Fibroblast of gingiva (primary cell): ENCODE measurements at places on chromosomes 7 and 10.

DNA sequence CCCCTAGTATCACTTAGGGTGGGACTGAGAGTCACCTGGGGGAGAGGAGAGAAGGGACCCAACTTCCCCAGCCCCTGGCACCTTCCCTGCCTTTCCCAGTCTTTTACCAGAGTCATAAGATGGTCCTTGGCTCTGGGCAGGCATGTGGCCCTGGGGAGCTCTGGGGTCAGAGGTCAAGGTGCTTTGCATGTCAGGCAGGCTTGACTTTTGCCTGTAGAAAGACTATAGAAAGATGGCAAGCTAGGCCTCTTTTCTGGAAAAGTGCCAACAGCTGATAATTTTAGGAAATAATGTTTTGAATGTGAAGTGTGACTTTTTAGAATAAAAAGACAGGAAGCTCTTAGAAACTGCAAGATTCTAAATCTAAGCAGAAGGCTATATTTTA lies 67.5 kb downstream of the MKI67 start:
- DNase-seq, result no peak

GRCh38 chr10:90871279-90871765 lies 452 bp upstream of the RPP30 start:
- peak; percentile 57 for DNase-seq

DNA sequence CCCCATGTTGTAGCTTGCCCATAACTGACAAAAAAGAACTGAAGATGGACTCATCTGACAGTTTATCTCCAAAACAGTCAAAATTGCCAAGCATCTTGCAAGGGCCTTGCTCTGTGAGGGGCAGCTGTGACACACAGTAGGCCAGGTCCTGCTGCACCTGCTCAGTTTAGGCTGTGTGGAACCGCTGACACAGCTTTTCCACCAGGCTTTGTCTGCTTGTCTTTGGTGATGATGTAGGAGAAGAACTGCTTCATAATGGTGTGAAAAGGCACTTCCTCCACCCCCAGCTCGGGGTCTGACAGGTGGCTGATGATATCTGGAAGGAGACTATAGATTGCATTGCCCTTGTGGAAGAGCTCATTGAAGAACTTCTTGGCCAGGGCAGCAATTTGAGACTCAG lies 92.6 kb downstream of the NPSR1 start:
- no peak for DNase-seq

DNA sequence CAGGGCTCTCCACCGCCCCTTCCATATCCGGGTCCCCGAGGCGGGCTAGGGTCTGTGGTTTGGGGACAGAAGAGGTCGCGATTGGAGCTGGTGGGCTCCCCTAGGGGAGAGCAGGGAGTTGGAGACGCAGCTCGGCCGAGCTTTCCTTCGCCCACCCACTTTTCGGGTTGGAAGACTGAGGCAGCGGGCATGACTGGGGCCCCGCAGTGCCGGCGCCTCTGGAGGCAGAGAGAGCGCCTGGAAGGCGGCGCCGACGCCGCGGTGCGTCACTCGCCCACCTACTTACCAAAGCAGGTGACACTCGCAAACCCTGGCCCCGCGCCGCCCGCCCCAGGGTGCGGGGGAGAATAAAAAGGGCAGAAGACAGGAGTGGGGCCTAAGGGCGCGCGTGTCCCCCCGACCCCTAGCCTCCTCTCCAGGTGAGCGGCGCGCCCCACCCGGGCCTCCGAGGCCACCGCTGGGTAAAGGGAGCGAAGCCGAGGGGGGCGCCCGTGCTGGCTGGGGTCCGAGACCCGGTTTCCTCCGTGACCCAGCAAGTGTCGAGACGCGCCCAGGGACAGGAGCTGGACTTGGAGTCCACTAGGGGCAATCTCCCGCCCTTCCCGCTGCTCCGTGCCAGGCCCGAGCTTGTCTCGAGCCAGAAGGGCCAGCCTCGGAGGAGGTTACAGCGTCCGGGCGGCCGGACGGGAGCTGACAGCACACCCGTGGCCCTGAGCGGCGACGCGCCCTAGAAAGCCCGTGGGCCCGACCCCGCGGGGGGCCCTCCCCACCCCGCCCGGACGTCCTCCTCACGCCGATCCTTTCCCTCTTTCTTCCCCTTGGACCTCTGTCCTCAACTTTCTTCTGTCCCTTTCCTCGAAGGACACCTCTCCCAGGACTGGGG lies 34.4 kb upstream of the GRID1 start:
- DNase-seq, result peak; percentile 17

GRCh38 chr10:113854761-113855588 lies 514 bp downstream of the NHLRC2 start:
- DNase-seq, result peak; percentile 34

DNA sequence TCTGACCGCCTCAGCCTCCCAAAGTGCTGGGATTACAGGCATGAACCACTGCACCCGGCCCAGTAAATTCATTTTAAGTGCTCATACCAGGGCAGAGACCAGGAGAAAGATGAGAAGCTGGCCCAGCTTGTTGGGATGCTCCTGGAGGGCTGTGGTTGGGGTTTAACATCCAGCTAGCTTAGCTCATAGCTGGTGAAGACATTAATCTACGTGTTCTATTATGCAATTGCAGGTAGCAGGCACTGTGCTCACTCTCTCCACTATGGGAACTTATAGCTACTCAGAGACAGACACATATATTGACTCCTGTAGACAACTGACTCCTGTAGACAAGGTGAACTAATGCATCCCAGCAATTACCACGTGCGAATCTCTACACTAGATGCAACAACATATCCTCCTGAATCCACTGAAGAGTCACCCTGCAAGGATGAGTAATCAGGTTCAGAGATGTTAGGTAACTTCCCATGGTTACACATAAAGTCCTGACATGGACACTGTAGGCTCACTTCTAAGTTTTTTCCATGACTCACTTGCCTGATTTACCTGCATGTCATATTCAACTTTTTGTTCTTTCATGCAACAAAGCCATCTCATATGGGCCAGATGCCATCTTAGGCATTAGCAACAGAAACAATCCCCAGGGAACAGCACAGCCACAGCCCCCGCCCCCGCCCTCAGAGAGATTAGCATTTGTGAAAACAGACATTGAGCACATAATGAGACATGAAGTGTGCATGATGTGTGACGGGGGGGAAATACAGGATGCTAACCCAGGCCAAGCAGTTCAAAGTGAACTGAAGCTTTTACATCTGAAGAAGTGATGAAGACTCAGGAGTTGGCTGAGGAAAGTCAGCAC lies 37.2 kb downstream of the ERLIN1 start:
- DNase-seq, result no peak

DNA sequence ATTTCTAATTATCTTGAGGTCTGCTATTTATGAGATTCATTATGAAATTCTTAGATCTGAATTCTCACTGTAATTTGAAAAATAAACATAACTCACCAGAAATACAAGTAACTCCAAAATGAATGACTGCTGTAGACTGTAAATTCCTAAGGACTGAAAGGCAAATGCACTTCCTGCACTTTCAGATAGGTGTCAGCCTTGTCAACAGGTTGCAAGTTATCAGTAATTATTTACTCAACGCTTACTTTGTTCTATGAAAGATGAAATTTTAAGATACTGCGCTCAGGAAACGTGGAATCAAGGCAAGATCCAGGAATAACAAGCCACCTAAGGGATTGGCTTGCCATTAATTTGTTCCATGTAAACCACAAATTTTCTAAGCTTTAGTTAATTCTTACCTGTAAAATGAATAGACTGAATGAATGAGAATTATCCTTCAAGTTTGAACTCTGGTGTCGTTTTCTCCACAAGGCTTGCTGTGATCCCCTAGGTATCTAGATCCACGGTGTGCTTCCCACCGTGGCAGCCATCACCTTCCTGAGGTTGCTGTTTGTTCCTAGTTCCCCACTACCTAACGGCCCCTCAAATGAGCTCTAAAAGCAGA lies 12.6 kb downstream of the DHX32 start:
- DNase-seq, result peak; percentile 34

DNA sequence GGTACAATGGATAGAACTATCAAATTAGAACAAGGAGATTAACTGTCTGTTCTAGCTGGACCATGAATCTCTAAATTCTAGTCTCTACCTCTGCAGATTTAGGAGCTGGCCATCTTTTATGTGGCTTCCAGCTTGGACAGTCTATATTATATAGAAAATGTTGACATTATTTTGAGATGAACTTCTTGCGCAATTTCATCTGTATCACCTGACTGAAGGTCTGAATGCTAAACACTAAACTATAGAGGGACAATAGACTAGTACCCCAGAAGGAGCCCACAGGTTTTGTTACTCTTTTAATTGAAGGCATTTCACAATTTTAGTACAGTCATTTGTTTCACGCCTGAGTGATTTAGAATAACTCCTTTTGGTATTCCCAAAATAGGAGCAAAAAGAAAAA lies 222.4 kb upstream of the ANKRD30A start:
- no peak for DNase-seq

GRCh38 chr10:26216585-26217395 lies at the start of gene GAD2:
TSS of gene GAD2 (plus strand) at chr10:26216774. CDS start at chr10:26216810, 36 bp downstream.
- DNase-seq, result no peak

DNA sequence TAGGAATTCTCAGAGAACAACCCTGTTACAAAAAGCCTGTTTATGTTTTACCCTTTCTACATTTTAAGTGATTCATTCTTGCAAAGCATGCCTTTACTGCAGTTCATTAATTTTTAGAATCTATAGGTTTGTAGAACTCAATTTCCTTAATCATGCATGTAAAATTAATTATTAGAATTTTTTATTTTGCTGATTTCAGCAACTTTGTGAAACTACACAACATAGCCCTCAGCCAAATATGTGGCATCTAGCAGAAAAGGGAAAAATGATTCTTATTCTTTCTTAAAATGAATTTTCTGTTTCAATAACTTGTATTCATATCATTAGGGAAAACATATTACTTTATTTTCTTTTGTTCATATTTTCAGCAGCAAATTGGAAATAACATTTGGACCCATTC lies 392.9 kb upstream of the PFKP start:
- DNase-seq, result no peak

- peak; percentile 25 for DNase-seq
Observed at GRCh38 chr7:45874408-45875131, 1.7 kb upstream of the CCDC201 start.

DNA sequence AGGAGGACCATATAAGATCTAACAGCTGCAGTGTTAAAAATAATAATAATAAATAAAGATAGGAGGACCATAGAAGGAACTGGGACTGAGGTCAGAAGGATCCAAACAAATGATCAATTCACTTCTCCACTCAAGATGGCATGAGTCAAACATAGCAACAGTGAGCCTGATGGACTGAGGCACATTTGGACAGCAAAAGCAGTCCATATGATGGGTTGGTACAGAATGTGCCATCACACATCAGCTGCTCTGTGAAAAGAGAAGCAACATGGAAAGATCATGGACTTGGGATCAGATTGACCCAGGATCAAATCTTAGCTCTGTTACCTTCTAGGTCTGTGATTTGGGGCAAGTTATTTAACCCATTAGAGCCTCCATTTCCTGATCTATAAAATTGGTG lies 188.9 kb upstream of the KMT2E start:
- no peak for DNase-seq

- no peak for DNase-seq
Observed at GRCh38 chr7:683526-684205, 42.8 kb upstream of the DNAAF5 start.

- no peak for DNase-seq
Observed at GRCh38 chr7:47807756-47808155, 140.5 kb downstream of the PKD1L1 start.

- no peak for DNase-seq
Observed at GRCh38 chr7:123621707-123622106, 20.1 kb downstream of the ASB15 start.

DNA sequence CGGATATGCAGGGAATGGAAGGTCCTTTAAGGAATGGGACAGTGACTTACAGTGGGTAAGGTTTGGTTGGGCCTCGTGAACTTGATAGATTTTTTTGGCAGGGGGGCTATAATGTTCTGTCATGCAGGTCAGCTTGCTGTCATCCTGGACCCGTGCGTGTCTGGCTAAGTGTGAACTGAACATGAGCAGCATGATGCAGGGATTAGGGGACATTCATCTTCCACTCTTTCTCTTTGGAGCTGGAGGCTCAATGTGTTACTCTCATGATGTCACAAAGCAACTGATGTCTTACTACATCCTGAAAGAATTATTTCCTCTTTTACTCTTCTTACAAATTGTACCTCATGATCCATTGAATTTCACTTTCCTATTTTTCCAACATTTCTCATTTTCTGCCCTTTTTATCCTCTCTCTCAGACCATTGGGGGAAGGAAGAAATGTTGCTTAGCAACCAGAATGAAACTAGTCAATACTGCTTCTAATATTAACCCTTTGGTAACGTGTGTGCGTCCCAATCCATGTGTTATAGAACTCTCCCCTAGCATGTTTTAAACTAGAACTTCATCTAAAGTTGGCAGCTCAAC lies 549.1 kb downstream of the LRMDA start:
- DNase-seq, result no peak

GRCh38 chr10:62327885-62328284 lies 46.3 kb upstream of the ZNF365 start:
- DNase-seq, result peak; percentile 76

DNA sequence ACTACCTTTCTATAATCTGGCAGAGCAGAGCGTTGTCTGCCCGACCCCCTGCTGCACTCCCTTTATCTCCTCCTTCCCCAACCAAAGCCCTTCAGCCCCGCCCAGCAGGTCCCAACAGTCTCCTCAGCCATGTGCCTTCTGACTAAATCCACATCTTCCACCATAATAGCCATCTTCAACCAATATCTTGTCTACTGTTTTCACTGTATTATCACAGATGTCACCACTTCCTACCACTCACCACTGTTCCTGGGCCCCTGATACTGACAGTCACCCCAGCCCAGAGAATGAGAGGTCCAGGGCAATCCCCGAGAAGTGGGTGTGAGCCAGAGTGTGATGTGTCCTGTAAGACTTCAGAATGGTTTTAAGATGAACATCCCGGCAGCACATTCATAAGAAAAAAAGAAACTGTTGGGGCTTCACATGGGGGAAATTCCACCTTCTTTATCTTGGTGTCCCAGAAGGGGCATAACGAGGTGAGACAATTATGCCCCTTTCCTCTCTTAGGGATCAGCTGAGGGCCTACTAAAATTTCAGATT lies 25.3 kb downstream of the CCDC6 start:
- no peak for DNase-seq

DNA sequence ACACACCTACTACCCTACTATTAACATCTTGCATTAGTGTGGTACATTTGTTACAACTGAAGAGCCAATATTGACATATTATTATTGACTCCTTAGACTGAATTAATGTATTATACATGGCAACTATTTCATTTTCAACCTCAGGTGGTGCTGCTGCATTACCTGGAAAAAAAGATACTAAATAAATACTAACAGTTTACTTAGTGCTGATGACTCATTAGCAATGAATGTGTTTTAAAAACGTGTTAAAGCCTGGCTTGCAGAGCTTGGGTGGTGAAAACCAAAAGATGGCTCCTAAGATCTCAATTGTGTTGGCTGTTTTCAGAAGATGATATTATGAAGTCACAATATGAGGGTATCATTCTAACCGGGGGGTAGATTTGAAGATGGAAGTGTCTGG lies 34.8 kb downstream of the CFAP43 start:
- no peak for DNase-seq

DNA sequence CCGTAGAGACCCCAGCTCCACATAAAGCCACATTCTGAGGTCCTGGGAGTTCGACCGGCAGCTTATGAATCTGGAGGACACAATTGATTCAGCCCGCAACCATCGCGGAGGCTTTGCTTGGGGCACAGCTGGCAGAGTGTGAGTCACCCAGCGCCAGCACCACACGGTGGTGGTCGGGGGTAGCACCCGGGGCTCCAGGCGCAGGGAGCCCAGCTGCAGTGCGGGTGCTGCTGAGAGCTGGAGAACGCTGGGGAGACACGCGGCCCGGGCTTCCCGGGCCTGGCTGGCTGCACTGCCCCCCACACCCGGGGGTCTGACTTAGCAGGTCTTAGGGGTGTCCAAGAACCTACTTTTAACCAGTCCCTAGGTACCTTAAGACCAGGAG lies 87.9 kb downstream of the PAXIP1 start:
- no peak for DNase-seq

- no peak for DNase-seq
Observed at GRCh38 chr10:3347413-3348182, 175.0 kb upstream of the PITRM1 start.
